ENCODE measurements at places on chromosomes 5 and 9.

GRCh38 chr5:127962491-127962890, 121.1 kb upstream of the SLC12A2 start:
- no peak for DNase-seq

DNA sequence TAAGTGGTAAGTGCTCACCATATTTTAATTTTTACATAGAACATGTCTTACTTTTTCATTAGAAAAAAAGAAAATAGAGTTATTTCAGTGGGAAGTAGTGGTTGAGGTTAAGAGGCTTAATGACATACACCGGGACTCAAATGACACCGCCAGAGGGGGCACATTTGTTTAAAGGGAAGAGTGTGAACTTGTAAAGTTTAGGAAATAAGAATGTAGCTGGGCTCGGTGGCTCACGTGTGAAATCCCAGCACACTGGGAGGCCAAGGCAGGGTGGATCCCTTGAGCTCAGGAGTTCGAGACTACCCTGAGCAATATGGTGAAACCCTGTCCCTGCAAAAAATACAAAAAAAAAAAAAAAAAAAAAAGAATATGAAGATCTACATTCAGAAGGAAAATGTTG, 43.4 kb upstream of the TNFAIP8 start:
- no peak for DNase-seq

DNA sequence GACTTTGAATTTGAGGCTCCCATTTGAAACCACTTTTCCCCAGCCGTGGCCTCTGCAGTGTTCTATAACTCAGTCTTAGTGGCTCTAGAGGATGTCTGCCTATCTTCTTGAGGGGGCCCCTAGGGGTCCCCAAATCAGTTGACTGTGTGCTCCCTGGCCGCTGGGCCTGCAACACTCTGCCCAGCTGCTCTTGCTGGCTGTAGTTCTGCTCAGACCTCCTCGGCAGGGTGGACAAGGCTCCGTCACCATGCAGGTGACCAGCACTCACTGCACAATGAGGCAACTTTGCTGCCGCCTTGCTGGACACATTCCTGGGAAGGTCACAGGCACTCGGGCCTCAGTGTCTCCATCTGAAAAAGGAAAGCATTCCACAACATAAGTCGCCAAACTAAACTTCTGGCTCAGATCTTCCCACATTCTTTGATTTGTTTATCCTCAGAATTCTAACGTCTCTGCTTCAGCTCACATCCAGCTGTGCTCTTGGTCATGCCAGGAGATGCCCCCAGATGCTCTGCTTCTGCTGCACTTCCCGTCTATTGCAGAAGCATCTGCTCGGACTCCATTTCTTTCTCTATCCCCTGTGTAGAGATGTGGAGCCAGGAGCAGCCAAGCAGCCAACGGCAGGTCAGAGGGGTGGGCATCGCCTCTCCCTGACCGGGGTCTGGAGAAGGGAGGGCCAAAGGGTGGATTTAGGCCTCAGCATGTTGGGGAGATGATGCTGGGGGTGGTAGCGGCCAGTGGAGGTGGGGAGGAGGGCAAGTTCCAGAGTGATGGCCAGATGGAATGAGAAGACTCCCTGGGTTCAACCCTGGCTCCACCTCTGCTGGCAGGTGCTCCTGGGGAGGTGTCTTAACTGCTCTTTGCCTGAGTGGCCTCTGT, 133.6 kb downstream of the MVB12B start:
- DNase-seq: peak; percentile 43

DNA sequence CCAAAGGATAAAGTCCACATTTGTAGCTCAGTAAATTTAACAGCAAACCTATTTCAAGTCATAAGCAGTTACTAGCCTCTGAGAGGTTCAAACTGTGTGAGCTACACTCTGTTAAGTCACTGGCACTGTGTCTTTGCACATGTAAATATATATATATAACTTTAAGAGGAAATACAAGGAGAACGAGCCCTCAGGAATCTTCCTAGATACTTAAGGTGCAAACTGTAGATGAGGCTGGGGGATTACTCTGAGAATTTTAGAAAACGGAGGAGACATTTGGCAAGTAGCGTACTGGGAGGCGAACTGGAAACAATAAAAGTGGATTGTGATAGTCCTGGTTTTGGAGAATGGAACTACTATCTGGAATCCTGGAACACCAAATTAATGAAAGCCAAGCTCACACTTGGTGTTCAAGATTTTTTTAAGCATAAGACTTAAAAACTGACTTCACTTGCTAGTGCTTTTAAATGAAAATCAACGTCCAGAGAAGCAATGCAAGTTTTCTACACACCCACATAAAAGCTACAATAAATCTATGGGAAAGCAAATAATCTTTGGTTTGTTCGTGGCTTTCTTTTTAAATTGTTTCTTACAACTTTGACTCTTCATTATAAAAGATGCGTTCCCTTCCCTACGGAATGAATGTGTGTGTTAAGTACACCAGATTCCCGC, 1057.0 kb upstream of the DMAC1 start:
- no peak for DNase-seq

DNA sequence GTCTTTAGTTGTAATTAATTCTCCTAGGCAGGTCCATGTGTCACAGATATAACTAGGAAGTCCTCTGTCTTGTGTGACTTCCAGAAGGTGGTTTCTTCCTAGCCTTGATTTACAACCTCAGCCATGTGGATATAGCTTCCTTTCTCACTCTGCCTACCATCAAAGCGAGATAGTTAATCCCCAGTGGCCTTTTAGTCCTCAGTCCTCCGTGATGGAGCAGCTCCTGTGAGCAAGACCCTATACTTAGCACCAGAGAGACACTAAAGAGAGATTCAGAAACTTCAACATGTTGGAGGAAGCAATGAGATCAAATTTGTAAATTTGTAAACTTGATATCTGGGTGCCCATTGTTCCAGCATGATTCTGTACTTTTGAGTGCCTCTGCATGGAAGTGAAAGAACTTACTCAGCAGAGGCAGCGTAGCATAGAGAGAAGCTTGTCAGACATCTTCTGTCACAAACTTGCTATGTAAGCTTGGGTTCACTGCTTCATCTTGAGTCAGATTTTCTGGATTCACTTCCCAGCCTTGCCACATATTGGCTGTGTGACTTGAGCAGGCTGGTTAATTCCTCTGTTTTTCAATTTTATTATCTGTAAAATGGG, 170.2 kb upstream of the NR3C1 start:
- no peak for DNase-seq

DNA sequence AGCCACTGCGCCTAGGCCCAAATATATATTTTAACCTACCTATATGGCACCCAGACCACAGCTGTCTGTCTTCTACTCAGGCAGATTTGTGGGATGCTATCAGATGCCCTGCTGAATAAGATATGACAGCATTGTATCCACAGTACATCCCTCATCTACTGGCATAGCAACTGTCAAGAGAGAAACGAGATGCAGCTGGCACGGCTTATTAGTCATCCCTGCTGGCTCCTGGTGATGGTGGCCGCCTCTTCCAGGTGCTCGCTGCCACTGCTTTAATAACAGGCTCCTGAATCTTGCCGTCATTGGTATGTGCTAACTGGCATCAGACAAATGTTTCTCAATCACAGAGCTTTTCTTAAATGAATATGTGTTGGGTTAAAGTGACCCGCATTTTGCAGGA, 34.0 kb downstream of the B4GALT1 start:
- peak; percentile 9 for DNase-seq

- no peak for DNase-seq
These were observed 25.9 kb upstream of the TRPM3 start for GRCh38 chr9:71147368-71147767.

DNA sequence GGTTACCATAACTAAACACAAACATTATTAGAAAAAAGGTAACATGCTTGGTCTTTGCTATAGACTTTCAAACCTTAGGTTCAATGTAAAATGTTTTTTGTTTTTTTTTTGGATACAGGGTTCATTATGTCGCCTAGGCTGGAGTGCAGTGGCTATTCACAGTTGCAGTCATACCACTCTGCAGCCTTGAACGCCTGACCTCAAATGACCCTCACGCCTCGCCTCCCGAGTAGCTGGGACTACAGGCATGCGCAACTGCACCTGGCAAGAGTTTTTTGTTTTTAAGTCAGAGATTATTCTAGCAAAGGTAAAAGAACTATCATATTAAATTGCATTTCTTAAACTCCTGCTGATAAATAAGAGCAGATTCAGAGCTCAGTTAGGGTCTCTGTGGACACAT, 55.1 kb upstream of the NR5A1 start:
- no peak for DNase-seq

DNA sequence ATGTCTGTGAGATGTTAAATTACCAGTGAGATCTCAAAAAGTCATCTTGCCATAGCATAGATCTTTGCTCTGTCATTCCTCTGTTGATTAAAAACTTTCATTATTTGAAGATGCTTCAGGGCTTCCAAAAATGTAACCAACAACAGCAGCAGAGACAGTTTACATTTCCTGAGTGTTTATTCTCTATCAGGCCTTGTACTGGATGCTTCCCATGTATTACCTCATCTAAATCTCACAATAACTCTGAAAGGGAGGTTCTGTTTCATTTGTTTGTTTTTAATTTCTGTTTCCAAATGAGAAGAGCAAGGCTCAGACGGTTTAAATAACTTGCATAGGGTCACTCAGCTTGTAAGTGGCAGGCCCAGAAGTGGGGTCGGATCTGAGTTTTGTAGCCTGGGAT, 45.2 kb downstream of the MRRF start:
- no peak for DNase-seq

GRCh38 chr9:95109456-95109855, 208.1 kb downstream of the FANCC start:
- DNase-seq: no peak

DNA sequence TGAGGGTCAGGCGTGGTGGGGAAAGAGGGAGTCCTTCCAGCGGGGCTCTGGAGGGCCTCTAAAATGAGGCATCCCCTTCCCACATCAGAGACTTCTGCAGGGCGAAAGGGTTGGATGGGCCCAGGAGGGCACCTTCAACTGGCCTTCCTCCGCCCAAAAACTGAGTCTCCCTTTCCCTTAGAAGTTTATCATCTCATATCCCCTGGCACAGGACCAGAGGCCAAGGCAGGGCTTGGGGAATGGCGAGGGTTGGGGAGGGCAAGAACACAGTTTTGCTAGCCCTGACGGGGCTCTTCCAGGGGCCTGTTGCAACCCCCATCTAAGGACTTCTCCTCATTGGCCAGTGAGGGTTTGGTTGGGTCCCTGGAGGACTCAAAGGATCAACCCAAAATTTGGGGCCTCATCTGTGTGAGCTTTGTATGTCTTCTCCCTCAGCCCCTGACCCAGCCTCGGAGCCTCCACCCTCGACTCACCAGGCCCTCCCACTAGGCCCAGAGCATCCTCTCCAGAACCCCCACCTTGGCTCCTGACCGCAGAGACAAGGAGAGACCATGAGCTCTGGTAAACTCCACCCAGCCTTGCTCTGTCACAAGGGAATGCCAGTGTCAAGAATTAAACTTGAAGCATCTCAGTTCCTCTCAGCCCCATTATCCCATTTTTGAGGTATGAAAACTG, 24.1 kb downstream of the AQP7 start:
- no peak for DNase-seq

GRCh38 chr9:113220467-113221002, 542 bp downstream of the FKBP15 start:
- no peak for DNase-seq

GRCh38 chr5:1431896-1432295, 13.3 kb downstream of the SLC6A3 start:
- no peak for DNase-seq

DNA sequence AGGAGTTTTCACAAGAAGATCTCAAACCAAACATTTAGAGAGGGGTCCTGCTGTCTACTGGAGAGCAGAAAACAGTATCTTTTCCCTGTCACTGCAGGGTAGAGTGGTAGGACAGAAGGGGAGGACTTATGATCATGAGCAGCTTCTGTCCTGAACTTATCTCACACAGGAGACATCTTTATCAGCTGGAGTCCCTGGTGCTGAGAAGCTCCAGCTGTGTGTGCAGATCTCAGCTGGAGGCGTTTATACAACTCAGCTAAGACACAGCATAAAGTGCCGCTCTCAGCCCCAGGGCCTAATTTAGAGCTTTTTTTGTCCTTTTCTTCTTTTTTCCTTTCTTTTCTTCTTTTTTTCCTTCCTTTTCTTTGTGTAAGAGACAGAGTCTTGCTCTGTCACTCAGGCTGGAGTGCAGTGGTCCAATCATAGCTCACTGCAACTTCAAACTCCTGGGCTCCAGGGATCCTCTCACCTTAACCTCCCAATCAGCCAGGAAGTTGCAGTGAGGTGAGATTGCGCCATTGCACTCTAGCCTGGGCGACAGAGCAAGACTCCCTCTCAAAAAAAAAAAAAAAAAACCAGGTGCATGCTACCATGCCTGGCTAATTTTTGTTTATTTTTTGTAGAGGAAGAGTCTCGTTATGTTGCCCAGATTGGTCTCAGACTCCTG, 31.9 kb downstream of the CCDC125 start:
- DNase-seq: no peak

DNA sequence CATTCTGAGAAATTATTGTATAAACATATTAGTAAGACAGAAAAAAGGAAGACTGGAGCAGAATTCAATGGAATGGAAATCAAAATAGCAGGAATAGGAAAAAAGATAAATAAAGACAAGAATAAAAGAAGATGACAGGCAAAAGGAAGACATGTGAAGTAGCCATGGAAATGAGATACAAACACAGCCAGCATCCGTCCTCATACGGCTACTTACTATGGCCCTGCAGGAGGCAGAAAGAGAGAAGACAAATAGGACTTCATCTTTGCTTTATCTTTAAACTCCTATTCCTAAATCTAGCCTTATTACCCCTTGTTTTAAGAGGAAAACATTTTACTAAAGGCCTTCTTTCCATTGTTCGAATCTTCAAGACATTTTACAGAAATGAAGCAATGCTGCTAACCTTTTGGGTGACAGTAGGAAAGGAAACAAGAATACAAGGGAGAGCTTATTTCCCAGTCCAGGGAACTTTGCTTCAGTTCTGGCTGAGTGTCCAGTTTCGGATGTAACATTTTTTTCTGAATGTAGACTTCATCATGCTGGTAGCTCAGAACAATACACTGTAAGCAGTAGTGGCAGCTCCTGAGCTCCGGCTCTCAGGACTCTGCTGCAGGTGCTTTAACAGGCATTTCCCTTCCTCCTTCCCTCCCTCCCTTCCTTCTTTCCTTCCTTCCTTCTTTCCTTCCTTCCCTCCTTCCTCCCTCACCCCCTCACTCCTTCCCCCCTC, 106.4 kb upstream of the SLC12A2 start:
- DNase-seq: no peak

GRCh38 chr5:73792687-73793320, 166.8 kb downstream of the ARHGEF28 start:
- peak; percentile 87 for DNase-seq

GRCh38 chr5:169351721-169352120, 50.8 kb upstream of the SLIT3 start:
- no peak for DNase-seq

DNA sequence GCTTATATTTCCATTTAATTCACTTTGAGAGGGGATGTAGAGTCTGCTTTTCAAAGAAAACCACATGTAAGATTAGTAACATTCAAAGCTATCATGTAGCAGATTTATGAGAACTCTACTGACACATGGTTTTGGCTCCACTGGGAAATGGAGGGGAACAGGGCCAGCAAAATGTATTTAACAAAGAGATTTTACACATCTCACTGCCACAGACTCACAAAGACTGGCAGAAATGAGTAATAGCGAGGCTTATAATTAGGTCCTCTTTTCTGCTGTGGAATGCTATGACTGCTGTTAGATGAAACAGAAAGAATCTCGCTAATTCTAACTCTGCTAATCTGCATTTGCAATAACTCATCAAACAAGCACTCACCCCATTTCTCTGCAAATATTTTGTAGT, 4.5 kb downstream of the DAP start:
- DNase-seq: no peak
